ENCODE measurements at places on chromosomes 12 and 14.

DNA sequence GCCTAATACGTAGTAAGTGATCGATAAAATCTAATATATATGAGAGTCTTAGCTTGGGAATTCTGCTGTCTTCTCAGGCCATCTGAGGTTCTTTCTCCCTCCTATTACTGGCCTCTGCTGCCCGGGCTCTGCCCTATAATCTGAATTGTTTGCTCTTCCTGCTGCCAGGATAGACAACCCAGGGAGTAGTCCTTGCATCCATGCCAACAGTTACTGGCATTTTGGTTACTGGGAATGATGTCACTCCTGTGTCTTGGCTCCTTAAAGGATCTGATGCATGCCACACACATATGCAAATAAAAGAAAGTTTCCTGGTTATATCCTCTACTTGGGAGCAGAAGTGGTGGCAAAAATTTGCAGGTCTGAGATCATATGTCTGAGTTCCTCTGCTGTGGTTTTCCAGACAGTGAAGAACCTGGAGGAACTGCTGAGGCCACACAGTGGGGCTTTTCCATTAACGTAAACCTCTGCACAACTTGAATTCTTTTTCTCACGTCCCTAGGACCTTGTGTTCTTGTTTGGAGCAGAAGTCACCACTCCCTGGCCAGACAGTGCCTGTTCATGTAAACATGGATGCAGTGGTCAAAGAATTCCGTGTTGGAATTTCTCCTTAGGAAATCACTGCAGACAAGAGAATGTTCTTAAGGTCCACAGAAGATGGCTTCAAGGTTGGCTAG lies 320.6 kb upstream of the TBX3 start:
- no peak for DNase-seq

DNA sequence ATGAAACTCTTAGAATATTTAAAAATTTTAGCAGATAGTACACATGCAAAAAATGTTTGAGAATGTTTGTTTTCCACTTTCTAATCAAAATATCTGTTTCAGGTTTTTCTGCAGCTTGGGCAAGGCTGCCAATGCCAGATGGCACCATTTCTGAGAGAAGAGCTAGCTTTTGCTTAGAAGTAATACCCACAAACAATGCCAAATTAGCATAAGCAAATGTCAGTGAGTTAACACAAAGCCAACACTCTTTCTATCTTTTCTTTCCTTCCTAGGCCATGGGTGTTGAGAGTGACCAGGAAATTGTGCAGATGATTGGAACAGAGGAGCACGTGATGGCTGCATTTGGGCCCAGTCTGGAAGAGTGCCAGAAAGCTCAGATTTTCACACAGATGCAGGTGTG lies 35.2 kb downstream of the POLR3B start:
- no peak for DNase-seq

GRCh38 chr12:87793131-87793530 lies 236.1 kb downstream of the C12orf50 start:
- no peak for DNase-seq

DNA sequence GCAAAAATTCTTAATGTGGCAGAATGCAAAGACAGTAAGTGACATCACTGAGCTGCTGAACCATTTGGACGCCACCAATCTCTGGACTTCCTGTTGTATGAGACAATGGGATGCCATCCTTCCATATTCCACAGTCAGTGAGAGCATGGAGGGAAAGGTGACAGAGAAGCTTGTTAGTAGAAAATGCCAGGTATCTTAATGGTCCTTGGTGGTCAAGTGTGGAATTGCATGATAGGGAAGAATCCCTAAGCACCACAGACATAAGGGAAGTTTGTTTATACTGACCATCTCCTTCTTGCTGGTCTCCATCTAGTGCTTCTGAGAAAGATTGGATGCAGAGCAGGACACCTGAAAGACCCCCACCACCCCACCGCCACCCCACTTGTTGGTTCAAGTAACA lies 1410.0 kb upstream of the TMEM132C start:
- no peak for DNase-seq

DNA sequence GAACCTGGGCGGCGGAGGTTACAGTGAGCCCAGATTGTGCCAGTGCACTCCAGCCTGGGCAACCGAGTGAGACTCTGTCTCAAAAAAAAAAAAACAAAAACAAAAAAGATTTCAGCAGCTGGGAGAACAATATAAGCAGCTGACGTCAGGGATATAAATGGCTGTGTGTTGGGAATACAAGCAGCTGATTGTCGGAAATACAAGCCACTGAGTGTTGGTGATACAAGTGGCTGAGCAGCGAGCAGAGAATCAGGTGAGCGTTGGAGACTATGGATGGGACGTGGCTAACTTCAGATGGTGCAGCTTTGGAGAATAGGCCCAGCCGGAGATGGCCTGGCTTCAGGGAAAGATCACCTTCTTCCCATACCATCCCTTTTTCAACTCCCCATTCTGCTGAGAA lies 32.0 kb downstream of the PSEN1 start:
- DNase-seq, result no peak

- no peak for DNase-seq
These were observed 84.6 kb downstream of the ESR2 start for GRCh38 chr14:64209444-64210131.

- DNase-seq, result no peak
These were observed 141.5 kb upstream of the FGD4 start for GRCh38 chr12:32257695-32258496.

DNA sequence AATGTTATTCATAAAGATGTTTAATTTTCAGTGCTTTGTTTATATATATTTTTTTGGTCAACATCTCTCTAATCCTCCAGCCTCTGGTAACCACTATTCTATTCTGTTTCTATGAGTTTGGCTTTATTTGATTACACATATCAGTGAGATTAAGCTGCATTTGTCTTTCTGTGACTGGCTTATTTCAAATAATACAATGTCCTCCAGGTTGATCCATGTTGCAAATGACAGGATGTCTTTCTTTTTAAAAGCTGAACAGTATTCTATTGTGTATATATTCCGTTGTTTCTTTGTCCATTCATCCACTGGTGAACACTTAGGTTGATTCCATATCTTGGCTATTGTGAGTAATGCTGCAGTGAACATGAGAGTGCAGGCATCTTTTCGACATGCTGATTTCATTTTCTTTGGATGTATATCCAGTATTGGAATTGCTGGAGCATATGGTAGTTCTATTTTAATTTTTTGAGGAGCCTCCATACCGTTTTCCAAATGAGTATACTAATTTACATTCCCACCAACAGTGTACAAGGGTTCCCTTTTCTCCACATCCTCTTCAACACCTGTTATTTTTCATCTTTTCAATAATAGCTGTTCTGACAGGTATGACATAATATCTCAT lies 142.4 kb downstream of the PRKCH start:
- no peak for DNase-seq

GRCh38 chr14:26845151-26845818 lies 247.5 kb upstream of the NOVA1 start:
- DNase-seq, result no peak

DNA sequence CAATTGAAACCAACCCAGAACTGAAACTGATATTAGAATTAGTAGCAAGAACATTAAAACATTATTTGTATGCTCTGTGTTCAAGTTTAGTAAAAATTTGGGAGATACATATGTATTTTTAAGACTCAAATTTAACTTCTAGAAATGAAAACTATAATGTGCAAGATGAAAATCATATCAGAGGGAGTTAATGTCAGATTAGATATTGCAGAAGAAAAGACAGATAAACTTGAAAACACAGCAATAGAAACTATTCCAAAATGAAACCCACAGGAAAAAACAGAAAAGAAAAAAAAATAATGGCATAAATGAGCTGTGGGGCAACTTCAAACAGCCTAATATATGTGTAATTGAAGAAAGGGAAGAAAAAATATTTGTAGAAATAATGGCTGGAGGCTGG lies 134.9 kb downstream of the DPF3 start:
- DNase-seq, result no peak

- DNase-seq, result no peak
These were observed 128.2 kb upstream of the RTL1 start for GRCh38 chr14:101031721-101032120.

DNA sequence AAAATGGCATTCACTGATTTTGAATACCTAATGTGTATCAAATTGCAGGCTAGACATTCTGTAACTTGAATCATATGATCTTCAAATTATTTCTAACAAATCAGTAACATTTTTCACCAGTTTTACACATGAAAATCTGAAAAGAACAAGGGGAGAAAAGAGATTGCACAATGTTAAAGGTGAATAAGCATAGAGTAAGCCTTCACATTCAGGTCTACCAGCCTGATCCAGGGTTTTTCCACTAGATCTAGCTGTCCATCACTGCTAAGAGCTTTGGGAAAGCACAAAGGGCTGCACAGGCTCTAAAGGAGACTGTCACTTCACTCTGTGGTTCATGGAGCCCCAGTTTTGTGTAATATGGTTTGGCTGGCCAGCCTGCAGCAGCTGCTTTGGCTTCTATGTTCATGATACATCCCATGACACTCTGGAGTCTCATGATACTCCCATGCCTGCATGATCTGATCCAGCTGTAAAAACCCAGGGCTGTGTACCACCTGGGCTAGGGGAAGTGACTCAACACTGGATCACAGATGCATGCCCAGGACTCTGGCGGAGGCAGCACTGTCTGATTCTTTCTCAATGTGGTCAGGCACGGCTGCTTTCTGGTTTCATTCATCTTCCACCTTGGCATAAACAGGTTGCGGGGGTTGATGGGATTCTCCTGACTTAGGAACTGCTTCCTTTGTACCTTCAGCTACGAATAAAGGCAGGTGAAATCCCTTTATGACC lies 859.7 kb downstream of the GALC start:
- no peak for DNase-seq

DNA sequence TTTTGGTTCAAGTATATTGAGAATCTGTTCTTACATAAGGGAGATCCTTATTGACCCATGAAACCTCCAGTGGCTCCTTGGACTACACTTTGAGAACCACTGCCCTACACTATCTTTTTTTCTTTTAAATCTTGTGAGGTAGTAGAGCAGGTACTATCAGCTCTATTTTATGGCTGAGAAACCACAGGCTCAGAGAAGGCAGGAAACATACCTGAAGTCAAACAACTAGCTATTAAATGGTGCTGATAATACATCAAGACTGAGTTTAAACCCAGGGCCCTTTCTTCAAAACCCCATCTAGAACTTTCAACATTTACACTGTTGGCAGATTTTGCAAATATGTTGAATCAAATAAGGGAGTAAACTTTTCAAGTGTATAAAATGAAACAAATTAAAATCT lies 6.9 kb downstream of the ZBTB25 start:
- DNase-seq, result no peak

GRCh38 chr12:3489057-3489456 lies 1.9 kb upstream of the PRMT8 start:
- no peak for DNase-seq

DNA sequence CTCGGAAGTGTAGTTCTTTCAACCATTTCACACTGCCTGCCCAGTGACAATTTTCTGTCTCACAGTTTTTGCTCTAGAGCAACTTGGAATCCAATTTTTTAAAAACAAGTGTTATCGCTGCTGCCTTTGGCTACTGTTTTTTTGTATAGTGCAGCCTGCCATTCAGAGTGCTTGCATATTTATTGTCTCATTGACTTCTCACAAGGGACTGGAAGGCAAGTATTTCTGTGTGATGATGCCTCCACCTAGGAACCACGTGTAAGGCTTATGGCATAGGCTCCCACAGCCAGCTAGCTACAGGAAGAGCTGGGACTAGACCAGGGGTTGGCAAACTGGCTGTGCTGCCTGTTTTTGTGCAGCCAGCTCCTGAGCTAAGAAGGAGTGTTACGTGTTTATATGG lies 903 bp downstream of the PARPBP start:
- no peak for DNase-seq

DNA sequence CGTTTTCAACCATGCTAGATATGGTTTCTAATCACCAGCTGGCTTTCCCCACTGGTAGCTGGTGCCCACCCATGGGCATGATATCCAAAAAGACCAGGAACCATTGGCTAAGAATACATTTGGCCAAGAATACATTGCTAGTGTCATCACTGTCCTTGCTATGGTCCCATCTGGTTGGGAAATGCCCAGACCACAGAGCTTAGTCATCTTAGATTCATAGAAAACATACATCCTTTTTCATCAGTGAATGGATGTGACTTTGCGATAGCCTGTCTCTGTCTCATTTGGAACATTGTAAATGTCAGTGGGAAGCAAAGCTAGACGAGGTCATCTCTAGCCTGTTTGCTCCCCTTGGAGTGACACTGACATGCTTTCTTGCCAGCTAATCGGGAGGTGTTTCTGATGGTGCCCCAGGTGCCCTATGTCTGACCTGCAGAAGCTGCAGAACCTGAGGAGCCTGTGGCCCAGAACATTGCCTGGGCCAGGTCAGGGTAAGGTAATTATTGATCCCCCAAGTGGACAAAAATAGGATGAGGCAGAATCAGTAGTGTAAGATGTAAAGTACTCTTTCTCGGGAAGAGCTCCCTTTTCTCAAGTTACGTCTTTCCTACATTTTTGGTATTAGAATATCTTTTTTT lies 194.8 kb downstream of the SLC41A2 start:
- no peak for DNase-seq

DNA sequence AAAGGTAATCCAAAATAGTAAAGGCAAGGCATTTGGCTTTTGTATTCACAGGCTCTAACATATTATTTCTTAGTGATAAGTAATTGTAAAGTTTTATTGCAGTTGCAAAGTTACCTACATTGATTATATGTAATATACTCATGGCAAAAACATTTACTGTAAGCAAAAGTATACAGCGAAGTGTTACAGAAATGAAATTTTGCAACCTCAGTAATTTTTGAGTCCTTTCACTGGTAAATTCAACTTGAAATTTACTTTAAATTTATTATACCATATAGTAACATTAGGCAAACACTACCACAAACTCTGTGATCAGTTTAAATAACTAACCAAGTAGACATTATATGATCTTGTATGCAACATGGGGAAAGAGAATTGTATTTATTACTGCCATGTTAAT lies 89.0 kb downstream of the CDK17 start:
- no peak for DNase-seq

DNA sequence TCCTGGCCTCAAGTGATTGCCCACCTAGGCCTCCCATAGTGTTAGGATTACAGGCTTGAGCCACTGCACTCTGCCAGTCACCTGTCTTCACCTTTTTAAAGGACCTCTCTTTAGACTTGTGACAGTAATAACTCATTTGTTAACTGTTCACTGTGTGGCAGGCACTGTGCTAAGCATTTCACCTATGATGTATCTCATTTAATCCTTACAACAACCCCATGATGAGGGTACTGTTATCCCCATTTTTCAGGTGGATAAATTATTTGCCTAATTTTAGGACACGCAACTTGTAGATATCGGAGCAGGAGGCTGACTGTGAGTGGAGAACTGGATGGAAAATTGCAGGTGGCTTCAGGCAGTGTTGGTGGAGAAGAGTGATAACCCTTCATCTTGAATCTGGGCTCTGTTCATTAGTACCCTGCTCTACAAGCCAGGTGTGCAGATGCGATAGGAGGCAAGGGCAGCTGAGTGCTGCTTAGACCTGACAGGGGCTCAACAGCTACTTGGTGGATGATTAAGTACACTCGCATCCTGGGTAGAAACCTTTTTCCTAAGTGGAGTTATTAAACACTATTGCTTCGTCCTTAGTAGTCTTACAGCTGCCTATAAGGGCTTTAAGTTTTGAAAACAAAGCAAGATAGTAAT lies 2.7 kb downstream of the TCTN1 start:
- no peak for DNase-seq

GRCh38 chr12:31897781-31898503 lies 61.3 kb upstream of the RESF1 start:
- no peak for DNase-seq

- no peak for DNase-seq
These were observed 91.1 kb downstream of the ARMH4 start for GRCh38 chr14:58060898-58061297.

- DNase-seq, result no peak
These were observed 285.6 kb upstream of the FKBP4 start for GRCh38 chr12:2509137-2509536.

All from activated T-helper 1 cell treated with Interleukin-2 at 50 U/mL for 16 hours (primary cell).